ENCODE measurements at places on chromosomes 16 and 17. TPM values are rescaled to one million over a fixed set of nuclear protein-coding genes. Genes with fewer than 3 reads are reported as not detected.

- peak; percentile 11 for DNase-seq
Observed at GRCh38 chr17:74599448-74599939, 7.4 kb upstream of the CD300LD start.

- no peak for DNase-seq
Observed at GRCh38 chr17:21228111-21228510, 14.2 kb upstream of the TMEM11 start.

DNA sequence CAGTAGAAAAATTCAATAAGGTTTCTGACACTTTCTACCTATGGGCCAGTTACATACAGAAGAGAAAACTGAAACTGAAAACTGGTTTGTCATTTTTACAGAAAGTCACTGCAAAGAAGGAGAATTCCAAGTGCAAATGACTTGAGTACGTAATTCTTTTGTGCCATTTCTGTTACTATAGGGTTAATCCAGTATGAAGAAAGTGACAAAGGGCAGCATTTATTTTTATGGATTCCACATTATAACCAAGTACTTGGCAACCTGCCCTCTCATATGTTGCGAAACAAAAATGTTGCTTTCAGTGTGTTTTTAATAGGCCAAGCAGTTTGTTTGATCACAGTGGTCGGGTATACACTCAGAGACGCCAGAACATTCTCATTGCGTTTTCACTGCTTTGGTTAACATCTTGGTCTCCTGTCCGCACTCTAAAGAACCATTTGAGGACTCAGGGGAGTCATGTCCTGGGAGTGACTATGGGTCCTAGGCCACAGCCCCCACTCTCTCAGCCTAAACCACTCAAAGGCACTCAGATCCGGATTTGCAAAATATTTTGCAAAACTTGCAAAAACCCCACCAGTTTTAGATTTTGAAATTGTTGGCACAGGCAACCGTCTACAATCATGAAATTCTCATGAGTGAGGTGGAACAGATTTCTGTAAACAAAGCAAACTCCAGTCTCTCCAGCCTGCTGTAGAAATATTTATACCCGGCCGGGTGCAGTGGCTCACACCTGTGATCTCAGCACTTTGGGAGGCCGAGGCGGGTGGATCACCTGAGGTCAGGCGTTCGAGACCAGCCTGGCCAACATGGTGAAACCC is 15.4 kb upstream of the HELZ start:
- peak; percentile 94 for DNase-seq

- no peak for DNase-seq
Observed at GRCh38 chr16:50169555-50170096, 16.5 kb downstream of the TENT4B start.

- DNase-seq, result no peak
Observed at GRCh38 chr17:55702150-55702549, 20.5 kb downstream of the TMEM100 start.

- DNase-seq, result no peak
Observed at GRCh38 chr17:67469208-67469980, 92.3 kb downstream of the PITPNC1 start.

DNA sequence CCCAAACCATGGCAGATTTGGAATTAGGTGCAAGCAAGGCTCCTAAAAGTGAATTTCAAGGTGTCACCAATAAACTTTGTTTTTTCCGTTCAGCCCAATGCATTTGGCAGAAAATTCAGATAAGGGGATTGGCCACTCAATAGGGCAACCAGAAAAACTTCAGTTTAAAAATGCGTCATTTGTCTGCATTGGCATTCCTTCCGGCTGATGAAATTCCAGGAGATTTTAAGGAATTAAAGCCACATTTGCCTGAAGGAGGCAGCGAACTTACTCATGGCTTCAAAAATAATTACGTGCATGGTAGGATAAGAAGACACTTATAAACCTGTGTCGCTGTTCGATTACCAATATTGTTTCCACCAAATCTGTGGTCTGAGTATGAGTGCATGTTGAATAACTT is 151.9 kb downstream of the SALL1 start:
- no peak for DNase-seq

DNA sequence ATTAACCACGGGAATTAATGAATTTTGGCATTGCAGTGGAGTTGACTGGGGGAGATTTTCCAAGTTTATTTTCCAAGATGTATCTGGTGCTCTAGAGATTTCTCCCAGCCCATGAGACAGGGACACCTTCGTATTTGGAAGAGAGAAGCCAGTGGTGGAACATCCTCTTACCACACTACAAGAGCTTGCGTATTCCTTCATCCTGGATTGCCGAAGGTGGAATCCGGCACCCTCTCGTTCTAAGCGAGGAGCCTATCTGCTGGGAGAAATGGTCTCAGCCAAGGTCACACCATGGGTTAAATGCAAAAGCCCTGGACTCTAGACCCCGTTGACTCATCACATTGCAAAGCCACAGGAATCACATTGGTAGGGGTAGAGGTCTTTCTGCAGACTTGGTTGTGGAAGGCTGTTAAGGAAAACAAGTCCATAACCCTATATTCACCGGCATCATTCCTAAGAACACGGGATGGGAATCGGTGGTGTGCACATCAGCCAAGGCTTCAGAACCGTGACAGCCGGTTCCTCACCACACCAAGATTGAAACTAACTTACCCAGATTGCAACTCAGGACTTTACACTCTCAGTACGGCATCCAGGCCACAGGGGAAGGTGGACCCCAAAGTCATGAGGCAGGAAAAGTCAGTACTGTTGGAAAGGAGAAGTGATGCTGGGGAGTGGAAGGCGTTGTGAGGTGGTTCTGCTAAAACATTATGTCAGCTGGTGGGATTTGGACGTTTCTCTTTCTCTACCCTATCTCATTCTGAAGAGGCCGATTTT is 259.8 kb downstream of the CPPED1 start:
- DNase-seq, result no peak

DNA sequence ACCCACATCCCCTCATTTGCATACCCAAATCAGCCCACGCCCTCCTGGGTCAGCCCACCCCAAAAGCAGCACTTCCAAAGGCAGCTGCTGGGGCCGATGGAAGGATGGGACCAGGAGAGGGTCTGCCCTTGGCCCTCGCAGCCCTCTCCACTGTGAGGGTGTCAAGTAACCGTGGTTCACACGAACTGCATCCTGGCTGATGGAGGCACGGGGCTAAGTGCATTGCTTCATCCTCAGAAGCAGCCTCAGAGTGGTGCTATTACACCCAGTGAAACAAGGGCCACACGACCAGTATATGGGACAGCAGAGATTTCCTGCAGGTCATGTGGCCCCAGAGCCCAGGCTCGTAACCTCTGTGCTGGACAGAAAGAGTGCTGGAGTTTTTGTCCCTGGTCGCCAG is 13.2 kb upstream of the ATP2A3 start:
- DNase-seq, result no peak

- no peak for DNase-seq
Observed at GRCh38 chr17:349666-350065, 2.9 kb downstream of the RPH3AL start.

- no peak for DNase-seq
Observed at GRCh38 chr17:77963441-77963840, 4.9 kb downstream of the TNRC6C start.

DNA sequence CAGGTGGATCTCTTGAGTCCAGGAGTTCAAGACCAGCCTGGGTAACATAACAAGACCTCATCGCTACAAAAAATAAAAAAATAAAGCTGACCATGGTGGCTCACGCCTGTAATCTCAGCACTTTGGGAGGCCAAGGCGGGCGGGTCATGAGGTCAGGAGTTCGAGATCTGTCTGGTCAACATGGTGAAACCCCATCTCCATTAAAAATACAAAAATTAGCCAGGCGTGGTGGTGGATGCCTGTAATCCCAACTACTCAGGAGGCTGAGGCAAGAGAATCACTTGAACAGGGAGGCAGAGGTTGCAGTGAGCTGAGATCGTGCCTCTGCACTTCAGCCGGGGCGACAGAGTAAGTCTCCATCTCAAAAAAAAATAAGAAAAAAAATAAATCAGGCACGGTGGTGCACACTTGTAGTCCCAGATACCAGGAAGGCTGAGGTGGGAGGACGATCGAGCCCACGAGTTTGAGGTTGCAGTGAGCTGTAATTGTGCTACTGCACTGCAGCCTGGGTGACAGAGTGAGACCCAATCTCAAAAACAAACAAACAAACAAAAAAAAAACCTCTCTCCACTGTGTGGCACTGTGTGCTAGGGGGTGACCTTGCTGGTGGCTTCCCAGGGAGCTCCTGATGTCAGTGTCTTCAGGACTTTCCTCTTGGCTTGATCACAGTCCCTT is 19.8 kb upstream of the MAPK3 start:
- DNase-seq, result no peak

- DNase-seq, result no peak
Observed at GRCh38 chr17:38554430-38555350, 51.1 kb downstream of the SRCIN1 start.

DNA sequence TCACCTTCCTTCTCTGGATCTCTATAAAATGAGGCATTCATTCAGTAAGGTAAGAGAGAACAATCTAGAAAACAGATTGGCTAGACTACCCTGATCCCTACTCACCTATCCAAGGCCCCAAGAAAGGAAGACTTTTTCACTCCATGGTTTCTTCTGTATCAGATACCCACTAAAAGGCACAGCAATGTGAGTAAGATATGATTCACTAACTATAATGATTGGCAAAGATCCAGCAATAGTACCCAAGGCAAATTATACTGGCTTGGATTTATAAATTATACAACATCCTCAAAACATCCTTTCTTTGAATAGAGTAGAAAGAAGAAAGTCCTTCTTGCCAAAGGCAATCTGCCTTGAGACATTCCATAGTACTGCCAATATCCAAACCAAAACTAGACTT is 1432.0 kb upstream of the GOT2 start:
- DNase-seq, result no peak

DNA sequence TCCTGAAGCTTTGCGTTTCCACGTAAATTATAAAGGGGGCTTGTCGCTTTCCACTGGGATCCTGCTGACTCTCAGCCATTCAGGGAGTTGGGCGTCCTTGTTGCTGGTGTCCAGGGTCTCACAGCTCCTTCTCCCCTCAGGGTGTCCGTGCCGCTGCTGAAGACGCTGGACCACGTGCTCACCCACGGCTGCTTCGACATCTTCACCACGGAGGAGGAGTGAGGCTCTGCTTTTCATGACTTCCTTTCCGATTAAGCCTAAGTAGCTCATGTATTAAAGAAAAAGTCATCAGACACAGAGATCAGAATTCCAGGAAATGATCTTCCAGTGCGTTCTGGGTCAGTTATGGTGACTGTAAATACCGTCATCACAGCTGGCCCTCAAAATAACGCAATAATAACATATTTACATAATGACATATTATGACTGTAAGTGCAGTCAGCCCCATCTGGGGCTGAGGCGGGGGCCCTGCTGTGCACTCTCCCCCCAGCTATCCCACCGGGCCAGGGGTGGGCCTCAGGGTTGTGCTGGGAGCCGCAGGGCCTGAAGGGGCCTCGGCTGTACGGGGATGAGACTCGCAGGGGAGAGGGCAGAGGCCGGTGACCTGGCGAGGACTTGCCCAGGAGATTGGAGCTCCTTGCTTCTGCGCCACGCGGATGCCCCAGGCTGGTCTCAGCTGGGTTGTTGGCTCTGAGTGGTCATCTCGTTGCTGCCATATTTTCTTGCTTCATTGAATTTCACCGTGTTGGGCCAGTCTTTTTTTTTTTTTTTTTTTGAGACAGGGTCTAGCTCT is 92.9 kb upstream of the ZNF750 start:
- DNase-seq, result no peak

DNA sequence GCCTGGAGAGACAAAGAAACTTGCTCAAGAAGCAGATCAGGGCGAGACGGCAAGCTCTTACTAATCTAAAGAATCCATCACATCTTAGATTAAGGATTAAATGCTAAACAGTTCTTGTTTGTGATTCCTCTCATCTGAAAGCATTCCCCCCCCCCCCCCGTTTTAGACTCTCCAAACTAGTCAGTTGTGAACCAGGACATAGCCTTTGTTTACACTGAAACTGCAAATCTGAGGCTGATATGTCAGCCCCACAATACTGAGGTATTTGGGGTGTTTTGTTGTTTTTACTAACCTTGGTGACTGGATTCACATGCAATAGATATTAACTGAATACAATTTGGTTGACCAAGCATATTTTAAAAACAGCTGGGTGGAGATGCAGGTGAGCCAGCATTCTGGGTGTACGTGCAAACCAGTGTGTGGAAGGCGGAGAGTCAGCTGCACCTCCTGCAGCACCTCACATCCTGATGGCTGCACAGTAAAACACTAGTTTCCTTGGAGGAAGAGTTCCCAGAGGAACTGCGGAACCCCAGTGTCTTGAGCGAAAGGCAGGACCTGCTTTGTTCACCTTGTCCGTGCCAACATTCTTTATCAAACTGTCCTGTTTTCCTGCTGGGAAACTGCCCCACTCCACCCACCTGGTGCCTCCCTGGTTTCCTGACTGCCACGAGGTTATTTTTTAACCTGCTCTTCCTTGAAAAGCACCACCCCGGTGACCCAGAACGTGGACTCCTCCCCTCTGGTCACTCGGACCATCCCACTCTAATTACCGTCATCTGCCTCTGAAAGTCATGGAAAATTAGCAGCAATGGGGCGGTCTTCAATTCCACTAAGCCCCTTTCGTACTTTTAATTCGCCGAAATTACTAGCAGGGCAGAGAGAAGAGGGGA is 1.2 kb upstream of the YPEL2 start:
- no peak for DNase-seq

DNA sequence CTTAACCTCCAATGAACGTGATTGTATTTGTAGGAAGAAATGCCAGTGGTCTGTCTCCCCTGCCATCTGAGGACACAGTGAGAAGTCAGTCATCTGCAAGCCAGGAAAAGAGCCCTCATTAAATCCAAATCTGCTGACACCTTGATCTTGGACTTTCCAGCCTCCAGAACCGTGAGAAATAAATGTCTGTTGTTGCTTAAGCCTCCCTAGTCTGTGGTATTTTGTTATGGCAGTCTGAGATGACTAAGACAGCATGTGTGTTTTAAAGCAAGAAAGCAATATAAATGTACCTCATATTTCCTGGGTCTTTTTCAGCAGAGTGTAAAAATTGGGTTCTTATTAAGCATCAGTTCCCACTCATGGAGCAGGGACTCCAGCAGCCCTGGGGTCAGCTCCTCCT is 177.9 kb upstream of the NLRP1 start:
- no peak for DNase-seq

- DNase-seq, result no peak
Observed at GRCh38 chr17:17172001-17172939, 33.9 kb downstream of the PLD6 start.

The ABCC12 gene
- 0.22 TPM for polyA plus RNA-seq

The KRTAP4-1 gene
- not detected for polyA plus RNA-seq

The PIK3R5 gene
- 1.8 TPM for polyA plus RNA-seq

The CMTM2 gene
- 0.60 TPM for polyA plus RNA-seq

The TAOK2 gene
- 42.8 TPM for polyA plus RNA-seq

The CLN3 gene
- 33.4 TPM for polyA plus RNA-seq

The GAST gene
- polyA plus RNA-seq, result not detected

The KRTAP9-2 gene
- polyA plus RNA-seq, result not detected

The PRSS8 gene
- polyA plus RNA-seq, result 86.5 TPM

The SPN gene
- polyA plus RNA-seq, result 2.9 TPM

The TMEM88 gene
- polyA plus RNA-seq, result 15.4 TPM

The G6PC1 gene
- polyA plus RNA-seq, result 0.12 TPM

The AOC2 gene
- 1.8 TPM for polyA plus RNA-seq

The NECAB2 gene
- 0.38 TPM for polyA plus RNA-seq

The APOH gene
- 24.1 TPM for polyA plus RNA-seq

The B3GNT9 gene
- polyA plus RNA-seq, result 18.7 TPM
